Activated CD8-positive, alpha-beta T cell treated with anti-CD3 and anti-CD28 coated beads, Interleukin-2, amount 10 ng/mL, durations not matched to agents 7 days and 5 days (primary cell): ENCODE measurements at places on chromosomes 5 and 9.
A peak's percentile ranks its signal among the peaks of the same experiment; 100 is the strongest.

- DNase-seq = no peak
Measured at GRCh38 chr5:95084757-95085156, 200.1 kb downstream of the MCTP1 start.

DNA sequence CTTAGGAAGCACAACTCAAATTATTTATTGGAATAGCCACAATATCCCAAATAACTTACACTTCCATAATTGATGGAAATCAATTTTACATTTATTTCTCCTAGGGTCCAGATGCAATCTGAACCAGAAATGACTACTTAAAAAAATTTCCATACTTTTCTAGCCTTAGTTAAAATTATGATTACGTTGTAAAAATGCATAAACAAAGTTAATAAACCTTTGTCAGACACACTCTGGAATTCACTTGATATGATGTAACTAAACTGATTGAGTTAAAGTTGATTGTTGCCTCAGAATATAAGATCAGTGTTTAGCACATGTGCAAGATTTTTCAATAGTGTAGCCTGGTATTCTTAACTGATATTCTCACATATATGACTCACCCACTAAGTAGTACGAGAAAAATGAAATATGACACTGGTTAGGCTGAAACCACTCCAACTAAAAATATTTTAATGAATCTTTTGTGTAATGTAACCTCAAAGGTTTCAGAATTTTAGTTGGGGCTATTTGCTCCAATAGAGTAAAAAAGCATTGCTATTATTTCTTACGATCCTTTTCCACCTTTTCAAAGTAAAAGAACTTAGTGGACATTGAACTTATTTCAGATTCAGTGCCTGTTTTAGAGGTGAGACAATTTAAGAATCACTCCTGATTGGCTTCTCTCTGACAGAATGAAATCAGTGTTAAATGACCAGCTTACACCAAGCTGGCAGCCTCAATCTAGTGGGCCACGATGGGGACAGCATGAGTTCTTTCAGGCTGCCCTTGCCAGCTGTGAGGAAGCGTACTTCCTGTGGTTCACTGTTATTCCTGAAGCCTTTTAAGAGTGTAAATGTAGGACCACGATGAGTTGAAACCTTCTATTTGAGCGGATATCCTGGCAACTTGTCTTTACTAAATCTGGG lies 277.2 kb upstream of the CDH9 start:
- no peak for DNase-seq

GRCh38 chr9:121545875-121546423 lies 46.3 kb upstream of the GGTA1 start:
- DNase-seq = peak; percentile 81

- DNase-seq = peak; percentile 51
Measured at GRCh38 chr9:31347082-31347617, 1037.3 kb upstream of the ACO1 start.

GRCh38 chr5:37714756-37715155 lies 125.1 kb downstream of the GDNF start:
- DNase-seq = no peak

- DNase-seq = peak; percentile 28
Measured at GRCh38 chr9:15606643-15607472, 54.0 kb downstream of the CCDC171 start.

DNA sequence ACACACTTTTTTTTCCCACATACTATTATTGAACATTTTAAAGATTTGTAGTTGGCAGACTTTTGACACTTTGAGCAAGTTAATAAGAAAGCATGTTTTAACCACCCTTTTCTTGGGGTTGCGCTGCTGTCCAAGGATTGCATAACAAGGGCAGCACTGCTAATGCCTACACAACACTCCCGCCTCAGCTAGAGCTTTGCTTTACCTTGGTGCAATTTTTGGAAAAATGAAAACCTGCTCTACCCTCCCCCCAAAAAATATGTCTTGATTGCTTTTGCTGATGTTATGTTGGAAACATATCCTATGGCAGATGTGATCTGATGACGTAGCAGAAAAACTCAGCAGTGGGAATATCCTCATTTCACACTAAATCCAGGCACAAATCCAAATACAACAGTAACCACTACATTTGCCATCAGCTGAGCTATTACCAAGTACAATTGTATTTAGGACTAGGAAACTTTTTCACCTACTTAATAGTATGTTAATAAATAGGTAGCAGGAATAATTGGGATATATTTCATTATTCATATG lies 51.5 kb downstream of the UBE2R2 start:
- no peak for DNase-seq

- no peak for DNase-seq
Measured at GRCh38 chr5:112919972-112920371, 2.1 kb downstream of the REEP5 start.

- DNase-seq = no peak
Measured at GRCh38 chr5:66993448-66993847, 203.2 kb downstream of the CD180 start.

DNA sequence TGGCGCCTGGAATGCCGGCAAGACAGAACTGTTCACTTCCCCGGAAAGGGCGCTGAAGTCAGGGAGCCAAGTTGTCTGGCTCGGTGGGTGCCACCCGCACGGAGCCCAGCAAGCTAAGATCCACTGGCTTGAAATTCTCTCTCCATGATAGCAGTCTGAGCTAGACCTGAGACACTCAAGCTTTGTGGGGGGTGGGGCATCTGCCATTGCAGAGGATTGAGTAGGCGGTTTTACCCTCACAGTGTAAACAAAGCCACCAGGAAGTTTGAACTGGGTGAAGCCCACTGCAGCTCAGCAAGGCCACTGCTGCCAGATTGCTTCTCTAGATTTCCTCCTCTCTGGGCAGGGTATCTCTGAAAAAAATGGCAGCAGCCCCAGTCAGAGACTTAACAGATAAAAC lies 277.4 kb downstream of the SLCO4C1 start:
- no peak for DNase-seq

- DNase-seq = no peak
Measured at GRCh38 chr5:111999286-111999685, 242.3 kb upstream of the NREP start.

DNA sequence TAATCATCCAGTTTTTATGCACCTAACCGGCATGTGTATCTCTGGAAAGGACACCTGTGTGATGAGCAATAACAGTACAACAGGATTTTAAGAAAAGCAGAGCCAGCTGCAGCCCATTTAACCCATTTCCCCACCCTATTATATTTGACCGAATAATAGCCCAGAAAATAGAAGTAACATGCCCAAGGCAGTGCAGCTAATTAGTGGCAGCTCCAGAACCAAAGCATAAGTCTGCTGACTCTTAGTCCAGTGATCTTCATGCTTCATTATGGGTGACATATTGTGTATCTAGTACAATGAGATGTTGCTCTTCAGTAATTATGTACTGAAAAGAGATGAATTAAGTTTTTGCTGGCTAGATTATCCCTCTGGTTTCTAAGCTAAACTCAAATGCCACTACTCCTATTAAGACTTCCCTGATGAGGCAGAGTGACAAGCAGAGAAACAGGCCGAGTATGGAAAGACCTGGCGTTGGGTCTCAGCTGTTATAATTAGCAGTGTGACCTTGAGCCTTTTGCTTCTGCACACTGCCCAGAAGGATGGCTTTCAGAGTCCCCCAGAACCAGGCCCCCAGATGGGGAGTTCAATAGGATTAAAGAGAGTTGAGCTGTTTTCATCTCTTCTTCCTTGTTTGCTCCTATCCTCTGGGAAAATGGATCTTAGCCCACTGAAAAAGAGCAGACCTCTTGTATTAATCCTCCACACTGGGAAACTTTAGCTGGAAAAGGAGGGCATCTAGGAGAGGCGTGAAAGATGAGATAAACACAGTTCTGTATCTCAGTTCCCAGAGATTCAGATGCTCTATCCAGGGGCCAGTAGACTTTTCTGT lies 10.8 kb upstream of the C1QTNF3 start:
- no peak for DNase-seq

DNA sequence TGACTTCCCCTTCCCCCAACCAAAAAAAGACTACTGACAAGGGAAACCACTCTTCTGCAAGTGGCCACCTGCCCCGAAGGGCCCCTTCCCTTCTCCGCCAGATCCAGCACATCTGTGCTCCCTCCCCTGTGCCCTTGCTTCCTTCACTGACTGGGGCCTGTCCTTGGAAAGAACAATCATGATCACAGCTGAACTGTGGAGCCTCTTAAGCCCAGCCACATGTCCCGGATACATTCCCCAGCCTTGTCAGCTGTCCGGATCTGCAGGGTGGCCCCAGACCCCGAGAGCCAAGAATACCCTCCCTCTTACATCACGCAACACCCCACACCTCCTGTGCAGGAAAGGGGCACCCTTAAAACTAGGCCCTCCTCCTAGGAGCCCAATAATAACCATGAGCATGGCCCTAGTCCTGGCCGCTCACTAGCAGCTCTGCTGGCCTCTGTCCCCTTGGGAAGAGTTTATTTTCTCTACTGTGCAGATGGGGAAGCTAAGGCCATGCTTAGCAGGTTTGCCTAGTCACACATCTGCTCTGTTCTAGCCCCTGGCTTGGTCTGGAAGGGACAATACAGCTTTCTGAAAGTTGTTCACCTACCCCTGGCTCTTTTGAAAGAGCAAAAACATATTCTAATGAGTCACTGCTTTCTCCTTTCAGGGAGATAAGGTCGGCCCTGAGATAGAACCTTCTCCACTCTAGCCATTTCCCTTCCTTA lies 3.8 kb downstream of the SPRY4 start:
- no peak for DNase-seq

DNA sequence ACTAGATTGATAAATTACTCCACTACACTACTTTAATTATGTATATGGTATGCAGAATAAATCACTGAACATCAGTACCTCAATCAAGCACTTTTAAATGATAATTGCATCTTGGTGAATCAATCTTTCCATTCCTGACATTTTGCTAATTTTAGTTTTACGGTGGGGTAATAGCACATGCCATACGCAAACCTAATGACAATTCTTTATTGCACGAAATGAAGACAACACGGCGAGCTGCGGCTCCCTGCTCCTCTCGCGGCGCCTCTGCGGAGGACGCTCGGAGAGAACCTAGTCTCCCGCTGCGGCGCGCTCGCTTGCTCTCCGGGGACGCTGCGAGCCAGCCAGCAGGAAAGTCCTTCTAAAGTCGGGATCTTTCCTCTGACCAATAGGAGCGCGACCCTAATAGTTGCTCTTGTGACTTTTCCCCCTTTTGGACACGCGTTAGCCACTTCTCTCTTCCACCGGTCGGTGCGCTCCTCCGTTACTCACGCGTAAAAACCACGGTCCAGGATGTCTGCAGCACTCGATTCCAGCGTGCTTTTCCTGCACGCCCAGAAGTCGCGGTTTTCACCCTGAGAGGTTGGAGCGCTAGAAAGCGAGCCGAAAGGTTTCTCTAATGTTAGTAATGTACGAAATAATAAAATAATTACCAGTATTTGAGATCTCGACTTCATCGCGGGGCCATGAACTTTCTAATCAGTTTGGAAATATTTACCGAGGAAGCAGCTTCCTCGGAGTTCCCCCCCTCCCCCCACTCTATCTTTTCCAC lies 1.0 kb upstream of the MEF2C start:
- peak; percentile 31 for DNase-seq

GRCh38 chr9:89605465-89606048 lies 745 bp downstream of the GADD45G start:
- DNase-seq = peak; percentile 73

- DNase-seq = no peak
Measured at GRCh38 chr9:122453677-122454135, 24.0 kb downstream of the OR1J1 start.

GRCh38 chr5:135384898-135385297 lies 14.1 kb downstream of the MACROH2A1 start:
- no peak for DNase-seq

DNA sequence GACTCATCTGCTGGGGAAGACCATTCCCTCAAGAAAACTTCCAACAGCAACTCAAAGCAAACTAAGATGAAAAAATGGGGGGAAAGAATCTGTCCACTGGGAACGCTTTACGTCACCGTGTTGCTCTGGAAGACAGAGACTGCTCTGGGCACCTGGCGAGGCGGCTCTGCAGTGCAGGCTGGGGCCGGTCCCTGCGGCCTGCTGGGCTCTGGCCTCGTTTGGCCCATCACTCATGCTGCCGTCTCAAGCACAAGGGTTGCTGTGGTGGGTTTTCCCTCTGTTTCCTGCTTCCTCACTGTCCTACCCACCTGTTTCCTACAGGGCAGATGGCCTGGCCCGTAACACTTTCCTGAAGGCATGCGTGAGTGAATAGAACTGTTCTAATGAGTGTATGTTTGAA lies 92.9 kb upstream of the OTULINL start:
- no peak for DNase-seq

DNA sequence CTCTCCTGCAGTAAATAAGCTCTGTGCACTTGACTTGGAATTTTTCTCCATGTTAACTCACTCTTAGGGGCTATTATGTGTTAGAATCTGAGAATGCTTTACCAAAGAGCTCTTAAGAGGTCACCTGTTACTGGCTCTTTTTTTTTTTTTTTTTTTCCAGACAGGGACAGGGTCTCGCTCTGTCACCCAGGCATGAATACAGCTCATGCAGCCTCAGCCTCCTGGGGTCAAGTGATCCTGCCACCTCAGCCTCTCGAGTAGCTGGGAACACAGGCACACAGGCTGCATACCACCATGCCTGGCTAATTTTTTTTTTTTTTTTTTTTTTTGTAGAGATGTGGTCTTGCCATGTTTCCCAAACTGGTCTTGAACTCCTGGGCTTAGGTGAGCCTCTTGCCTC lies 22.1 kb downstream of the HMGXB3 start:
- no peak for DNase-seq

GRCh38 chr9:37645903-37646506 lies 4.7 kb upstream of the FRMPD1 start:
- no peak for DNase-seq

GRCh38 chr9:35142037-35142436 lies 19.8 kb upstream of the UNC13B start:
- DNase-seq = no peak

DNA sequence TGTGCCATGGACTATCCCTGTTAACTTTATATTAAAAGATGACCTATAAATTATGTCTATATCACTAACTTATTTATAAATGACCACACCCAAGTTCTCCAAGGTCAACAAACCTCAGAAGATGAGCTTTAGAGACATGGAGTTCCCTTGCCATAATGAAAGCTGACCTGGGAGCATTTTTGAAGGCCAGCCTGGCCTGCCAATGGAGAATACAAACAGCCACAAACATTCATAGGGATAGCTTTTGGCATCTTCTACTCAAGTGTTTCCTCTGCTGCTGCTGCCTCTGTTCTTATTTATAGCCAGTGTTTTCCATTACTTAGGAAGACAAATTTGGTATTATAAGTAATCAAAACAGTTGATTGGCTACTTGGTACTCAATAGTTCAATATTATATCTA lies 117.3 kb upstream of the ADAMTS19 start:
- no peak for DNase-seq
